ENCODE measurements at places on chromosomes 5 and 9.
A peak's percentile ranks its signal among the peaks of the same experiment; 100 is the strongest.

- DNase-seq: no peak
These were observed 160.2 kb downstream of the ARHGEF28 start for GRCh38 chr5:73786043-73786831.

DNA sequence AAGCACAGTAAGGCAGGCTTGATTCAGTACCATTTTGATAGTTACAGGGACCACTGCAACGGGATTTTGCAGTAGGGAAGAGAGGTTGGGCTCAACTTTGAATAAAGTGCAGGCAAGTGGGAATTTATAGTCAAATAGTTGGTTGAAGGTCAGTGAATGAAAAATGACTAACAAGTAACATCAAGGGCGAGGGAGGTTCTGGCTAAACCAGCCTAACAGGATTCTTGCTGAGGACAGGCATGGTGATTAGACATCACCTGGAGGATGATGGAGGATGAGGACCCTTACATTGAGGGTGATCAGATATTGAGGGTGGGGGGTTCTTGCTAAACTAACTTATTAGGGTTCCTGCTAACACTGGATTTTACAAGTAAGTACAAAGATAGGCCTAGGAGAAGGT lies 66.1 kb upstream of the SMC5 start:
- no peak for DNase-seq

- no peak for DNase-seq
These were observed 325.1 kb downstream of the GADD45G start for GRCh38 chr9:89929673-89930480.

DNA sequence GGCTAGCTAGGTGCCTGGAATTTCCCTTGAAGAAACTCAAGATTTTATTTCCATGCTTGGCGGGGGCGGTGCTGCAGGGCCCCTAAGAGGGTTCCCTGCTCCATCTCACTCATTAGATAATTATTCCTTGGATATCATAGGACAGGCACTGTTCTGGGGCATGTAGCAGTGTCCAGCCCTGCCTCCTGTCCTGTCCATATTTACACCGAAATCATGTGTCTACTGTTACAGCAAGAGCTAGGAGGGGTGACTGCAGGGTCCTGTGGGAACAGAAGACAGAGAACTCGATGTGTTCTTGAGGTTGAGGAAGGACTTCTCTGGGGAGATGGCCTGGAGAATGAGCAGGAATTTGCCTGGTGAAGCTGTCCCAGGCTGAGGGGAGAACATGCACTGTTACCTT lies 96.6 kb downstream of the CYFIP2 start:
- no peak for DNase-seq

- no peak for DNase-seq
These were observed 9.5 kb upstream of the SH3TC2 start for GRCh38 chr5:149072376-149072775.

GRCh38 chr9:26669701-26670670 lies 222.6 kb downstream of the CAAP1 start:
- DNase-seq: no peak

- DNase-seq: peak; percentile 19
These were observed 82.9 kb downstream of the FEM1C start for GRCh38 chr5:115461506-115462290.

GRCh38 chr9:38000332-38000731 lies 68.7 kb downstream of the SHB start:
- no peak for DNase-seq

GRCh38 chr9:109387206-109387605 lies 66.3 kb upstream of the EPB41L4B start:
- no peak for DNase-seq

DNA sequence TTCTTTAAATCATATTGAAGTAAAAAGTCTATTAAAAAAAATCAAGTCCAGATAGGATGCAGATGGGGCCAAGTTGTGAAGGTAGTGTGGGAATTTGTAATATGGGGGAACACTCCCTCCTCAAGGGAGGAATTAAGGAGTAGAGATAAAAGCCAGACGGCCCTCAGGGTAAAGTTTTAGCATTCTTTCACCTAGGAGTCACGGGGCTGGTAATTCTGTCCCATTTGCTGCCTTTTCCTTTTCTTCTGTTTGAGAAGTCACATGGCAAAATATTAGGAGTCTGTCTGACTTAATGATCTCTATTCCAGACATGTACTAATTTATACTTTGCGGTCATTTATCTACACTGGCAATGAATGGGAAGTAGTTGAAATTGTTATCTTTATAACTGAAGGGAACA lies 61.9 kb downstream of the SNX24 start:
- no peak for DNase-seq

DNA sequence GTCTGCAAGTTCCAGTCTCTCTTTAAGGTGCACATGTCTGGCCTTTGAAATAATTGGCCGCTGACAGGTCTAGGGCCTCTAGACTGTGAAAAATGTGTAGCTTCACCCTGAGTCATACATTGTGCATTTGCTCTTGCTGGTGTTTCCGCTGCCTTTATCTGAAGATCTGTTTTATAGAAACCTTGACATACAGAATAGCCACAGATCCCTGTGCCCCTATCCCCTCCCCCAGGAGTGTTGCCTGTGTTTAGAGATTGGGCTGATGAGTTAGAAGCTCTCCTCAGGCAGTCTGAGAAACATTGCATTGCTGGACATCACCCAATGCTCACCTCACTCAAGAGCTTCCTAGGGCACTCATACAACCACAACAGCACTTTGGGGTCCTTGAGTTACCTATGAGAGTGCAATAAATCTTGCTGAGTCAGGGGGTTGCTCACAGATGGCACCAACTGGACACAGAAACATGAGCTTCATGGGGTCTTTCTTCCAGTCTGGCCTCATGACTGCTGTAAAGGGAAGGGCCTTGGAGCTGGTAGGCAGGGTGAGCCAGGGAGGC lies 3.8 kb upstream of the ZNF782 start:
- DNase-seq: no peak

DNA sequence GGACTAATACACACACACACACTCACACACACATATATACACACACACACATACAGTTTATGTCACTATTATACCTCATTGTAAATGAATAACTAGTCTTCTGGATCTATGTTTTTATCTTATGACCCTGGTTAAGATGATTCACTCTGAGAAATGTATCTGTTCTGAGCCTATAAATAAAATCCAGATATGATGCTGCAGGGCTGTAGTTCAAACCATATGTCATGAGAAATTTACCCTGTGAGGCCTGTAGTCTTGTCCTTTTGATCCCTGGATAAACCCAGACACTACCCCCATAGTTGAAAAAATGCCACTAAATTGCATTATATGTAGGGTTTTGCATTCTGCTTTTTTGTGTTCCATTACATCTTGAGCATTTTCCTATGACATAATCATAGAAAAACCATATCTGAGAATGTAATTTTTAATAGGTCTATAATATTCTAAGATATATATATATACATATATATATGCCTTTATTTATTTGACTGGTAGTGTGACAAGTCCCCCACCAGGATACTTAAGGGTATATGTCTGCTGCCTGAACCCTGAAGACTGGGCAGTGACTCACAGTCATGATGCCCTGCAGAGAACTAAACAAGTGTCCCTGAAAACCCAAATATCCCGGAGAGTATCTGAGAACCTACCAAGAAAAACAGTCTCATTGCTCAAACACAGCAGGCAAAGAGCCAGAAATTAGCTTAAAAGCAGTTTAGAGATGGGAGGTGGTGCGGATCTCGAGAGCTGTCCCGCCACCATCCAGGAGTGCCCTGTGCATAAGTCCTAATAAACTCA lies 18.4 kb upstream of the ALDOB start:
- no peak for DNase-seq

- no peak for DNase-seq
These were observed 192.4 kb downstream of the ACTL7B start for GRCh38 chr9:108663422-108663821.

GRCh38 chr9:127776195-127776923 lies 2.1 kb downstream of the SH2D3C start:
- DNase-seq: peak; percentile 62

DNA sequence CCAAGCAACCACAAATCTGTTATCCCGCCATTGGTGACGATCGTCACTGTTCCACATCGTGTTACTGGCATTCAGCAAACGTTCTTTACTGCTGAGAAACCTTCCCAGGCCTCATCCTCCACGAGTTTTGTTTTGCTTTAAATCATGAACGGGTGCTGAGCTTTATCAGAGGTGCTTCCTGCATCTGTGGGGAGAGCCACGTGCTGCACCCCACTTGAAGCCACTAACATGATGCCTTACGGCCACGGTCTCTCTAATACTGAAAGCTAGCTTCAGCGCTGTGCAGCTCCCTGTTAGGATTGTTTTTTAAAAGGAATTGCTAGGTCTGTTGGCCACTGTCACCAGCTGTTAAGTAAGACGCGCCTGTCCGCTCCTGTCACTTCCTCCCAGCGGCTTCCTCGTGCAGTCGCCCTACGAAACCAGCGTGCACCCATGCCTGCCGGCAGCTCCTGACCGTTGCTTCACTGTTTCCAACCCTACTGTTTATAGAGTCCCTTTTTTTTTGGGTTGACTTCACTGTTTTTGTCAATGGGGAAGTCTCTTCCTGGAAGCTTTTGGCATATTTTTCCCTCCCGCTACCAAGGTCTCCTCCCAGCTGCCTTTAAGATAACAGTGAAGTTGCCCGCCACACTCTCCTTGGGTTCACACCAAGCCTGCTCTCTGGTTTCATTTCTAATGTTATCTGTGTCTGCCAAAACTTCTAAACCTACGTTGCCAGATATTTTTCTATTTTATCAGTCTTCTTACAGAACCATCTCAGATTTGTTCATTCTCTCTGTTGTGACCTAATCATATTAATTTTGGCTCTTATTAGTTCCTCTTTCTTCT lies 20.3 kb downstream of the LPCAT1 start:
- no peak for DNase-seq

GRCh38 chr5:173499471-173500212 lies 116.8 kb downstream of the BOD1 start:
- no peak for DNase-seq

DNA sequence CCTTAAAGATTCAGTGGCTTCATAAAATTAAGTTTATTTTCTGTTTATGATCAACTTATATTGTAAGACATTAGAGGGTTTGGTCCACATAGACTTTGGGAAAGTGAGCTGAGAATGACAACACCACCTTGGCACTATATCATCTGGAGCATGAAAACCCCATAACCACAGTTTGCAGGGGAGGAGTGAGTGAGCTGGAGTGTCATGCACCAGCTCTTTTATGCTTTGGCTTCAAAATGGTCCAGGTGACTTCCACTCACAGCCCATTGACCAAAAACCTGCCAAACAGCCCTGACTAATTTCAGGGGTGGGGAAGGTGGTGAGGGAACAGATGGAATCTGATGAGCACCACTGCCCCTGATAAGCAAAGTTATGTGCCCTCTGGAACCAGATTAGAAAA lies 295.8 kb downstream of the DMRTA1 start:
- no peak for DNase-seq

- DNase-seq: no peak
These were observed 15.3 kb downstream of the ALDH1A1 start for GRCh38 chr9:72937545-72937944.

DNA sequence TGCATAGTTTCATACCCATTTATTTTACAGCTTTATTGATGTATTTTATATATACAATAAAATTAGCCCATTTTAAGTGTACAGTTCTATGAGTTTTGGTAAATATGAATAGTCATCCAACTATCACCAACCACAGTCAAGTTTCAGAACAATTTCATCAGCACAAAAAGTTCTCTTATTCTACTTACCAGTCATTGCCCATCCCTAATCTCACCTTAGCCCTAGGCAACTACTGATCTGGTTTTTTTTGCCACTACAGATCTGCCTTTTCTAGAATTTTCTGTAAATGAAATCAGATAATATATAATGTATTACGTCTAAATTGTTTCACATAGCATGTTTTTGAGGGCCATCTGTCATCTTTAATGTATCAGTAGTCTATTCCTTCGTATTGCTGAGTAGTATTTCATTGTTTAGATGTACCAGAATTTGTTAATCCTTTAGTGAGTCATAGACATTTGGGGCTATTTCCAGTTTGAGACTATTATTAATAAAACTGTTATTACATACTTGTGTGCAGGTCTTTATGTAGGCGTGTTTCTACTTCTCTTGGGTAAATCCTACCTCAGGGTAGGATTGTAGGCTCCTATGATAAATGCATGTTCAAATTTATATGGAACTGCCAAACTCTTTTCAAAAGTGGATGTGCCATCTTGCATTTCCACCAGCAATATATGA lies 198.5 kb upstream of the ADAMTSL1 start:
- DNase-seq: no peak

DNA sequence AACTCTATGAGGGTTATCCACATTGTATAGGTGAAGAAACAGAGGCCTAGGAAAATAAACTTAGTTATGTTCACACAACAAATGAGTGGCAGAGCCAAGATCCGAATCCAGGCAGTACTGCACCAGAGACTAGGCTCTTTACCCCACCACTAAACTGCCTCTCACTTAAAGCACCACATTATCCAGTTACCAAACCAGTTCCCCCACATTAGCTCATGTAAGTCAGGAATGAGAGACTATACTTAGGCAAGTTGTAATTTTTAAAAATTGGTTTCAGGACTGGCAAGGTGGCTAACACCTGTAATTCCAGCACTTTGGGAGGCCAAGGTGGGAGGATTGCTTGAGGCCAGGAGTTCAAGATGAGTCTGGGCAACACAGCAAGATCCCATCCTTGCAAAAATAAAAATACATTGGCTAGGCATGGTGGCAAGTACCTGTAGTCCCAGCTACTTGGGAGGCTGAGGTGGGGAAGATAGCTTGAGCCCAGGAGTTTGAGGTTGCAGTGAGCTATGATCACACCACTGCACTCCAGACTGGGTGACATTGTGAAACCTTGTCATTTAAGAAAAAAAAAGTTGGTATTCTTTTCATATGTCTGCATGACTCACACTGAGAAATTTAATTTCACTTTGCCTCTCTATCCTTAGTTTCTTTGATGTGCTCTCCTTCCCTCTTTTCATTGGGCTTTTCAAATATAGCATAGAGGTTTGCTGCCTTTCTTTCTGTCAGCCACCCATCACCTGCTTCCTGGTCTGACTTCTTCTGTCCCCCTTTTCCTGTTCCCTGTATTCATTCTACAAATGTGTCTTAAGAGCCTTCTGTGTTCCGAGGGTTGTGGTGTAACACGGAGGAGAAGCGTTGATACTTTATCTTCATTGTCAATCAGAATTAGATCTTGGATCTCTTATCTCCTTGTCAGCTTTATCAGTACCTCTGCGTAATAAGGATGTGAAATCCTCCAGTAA lies 64.7 kb downstream of the ERMP1 start:
- peak; percentile 11 for DNase-seq

GRCh38 chr5:2103940-2104339 lies 221.2 kb upstream of the IRX4 start:
- DNase-seq: no peak

- DNase-seq: no peak
These were observed 139.0 kb downstream of the BOD1 start for GRCh38 chr5:173477345-173478040.

- no peak for DNase-seq
These were observed 205.3 kb upstream of the PANK3 start for GRCh38 chr5:168784454-168784853.
